ENCODE measurements at places on chromosomes 13 and 19. TPM values are rescaled to one million over a fixed set of nuclear protein-coding genes. Genes with fewer than 3 reads are reported as not detected.

The MCF2L gene
- 4.7 TPM for polyA plus RNA-seq

The OR7A5 gene
- not detected for polyA plus RNA-seq

The TRPM4 gene
- polyA plus RNA-seq, result not detected

The NCCRP1 gene
- not detected for polyA plus RNA-seq

The ZNF439 gene
- polyA plus RNA-seq, result 4.7 TPM

DNA sequence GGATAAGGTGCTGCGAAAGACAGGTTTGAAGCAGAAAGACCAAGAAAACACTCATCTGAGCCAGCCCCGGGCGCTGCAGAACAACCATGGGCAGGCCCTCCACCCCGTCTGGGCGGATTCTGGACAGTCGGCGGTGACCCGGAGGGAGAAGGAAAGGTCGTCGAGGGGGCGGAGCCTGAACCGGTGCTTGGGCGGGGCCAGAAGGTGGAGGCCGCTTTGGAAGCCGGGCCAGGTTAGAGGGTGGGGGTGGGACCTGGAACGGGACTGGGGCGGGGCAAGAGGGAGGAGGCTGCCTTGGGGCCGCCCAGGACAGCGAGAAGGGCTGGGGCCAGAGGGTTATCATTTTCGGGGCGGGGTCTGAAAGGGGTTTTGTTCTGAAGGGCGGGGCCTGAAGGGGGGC lies 5.0 kb upstream of the ZNF765 start:
- no peaks in the 10 kb centered on the region for H3K36me3 ChIP-seq
- DNase-seq, result no peak
- no peak overlapping the region for H3K4me3 ChIP-seq
- H3K27ac ChIP-seq, result no peak overlapping the region
- H3K4me1 ChIP-seq, result peaks cover 4% of the 10 kb centered on the region

DNA sequence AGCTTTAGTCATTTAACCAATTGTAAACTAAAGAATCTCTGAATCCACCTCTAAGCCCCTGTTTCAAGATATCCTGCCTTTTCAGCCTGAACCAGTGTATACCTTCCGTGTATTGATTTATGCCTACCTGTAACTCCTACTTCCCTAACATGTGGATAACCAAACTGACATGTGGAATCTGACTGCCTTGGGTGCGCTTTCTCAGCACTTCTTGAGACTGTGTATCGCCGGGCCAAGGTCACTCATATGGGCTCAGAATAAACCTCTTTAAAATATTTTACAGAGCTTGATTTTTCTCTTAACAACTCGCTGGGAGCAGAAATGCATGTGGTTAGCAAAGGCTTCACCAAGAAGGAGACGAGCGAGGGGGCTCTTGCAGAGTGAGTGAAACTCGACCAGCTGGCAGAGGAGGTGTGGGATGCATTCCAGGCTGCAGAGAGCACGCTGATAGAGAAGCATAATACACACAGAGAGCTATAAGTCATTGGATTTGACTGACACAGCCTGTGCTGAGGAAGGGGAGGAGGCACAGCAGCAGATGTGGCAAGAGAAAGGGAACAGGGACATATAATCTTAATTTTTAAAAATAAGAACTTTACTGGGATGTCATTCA lies 268.2 kb upstream of the MAB21L1 start:
- no peaks in the 10 kb centered on the region for H3K36me3 ChIP-seq
- H3K4me3 ChIP-seq, result no peak overlapping the region
- no peak overlapping the region for H3K27ac ChIP-seq
- no peaks in the 10 kb centered on the region for H3K27me3 ChIP-seq
- no peaks in the 10 kb centered on the region for H3K4me1 ChIP-seq
- no peak for DNase-seq

DNA sequence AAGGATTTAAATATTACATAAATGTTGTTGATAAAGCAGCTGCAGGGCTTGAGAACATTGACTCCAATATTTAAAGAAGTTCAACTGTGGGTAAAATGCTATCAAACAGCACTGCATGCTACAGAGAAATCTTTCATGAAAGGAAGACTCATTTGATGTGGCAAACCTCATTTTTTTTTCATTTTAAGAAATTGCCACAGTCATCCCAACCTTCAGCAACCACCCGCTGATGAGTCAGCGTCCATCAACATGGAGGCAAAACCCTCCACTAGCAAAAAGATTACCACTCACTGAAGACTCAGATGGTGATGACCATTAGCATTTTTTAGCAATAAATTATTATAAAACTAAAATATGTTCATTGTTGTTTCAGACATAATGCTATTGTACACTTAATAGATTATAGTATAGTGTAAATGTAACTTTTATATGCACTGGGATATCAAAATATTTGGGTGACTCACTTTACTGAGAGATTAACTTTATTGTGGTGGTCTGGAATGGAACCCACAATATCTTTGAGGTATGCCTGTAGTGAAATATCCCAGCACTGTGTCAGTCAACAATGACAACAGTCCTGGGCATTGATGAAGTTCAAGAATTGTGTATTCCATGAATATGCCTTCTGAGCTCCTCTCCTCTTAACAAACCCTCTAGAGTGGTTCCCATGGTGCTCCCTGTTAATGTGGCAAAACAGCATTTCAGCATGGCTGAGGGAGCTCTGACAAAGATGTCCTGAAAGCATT lies 52.4 kb upstream of the SOX21 start:
- H3K4me3 ChIP-seq, result no peak overlapping the region
- no peak for DNase-seq
- H3K4me1 ChIP-seq, result no peaks in the 10 kb centered on the region
- no peaks in the 10 kb centered on the region for H3K36me3 ChIP-seq
- no peak overlapping the region for H3K27ac ChIP-seq

DNA sequence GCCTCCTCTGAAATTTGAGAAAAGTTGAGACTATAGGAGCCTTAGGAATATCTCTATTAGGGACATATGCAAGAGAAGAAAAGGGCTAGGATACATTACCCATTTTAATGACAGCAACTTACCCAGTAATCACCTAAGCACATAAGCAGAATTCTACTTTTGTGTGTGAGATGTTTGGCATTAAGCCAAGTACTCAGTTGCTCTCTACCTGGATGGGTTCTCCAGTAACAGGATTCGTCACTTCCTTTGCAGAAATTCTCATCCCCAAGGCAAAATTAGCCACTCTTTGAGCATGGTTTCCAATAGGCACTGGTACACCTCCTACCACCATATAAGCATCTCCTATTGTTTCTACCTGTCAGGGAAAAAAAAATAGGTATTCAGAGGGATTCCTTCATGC lies 95.1 kb downstream of the C13orf42 start:
- H3K27me3 ChIP-seq, result no peaks in the 10 kb centered on the region
- no peak overlapping the region for H3K27ac ChIP-seq
- no peak overlapping the region for H3K4me3 ChIP-seq
- H3K4me1 ChIP-seq, result no peaks in the 10 kb centered on the region
- DNase-seq, result no peak

GRCh38 chr13:100491164-100491842 lies 97.3 kb downstream of the GGACT start:
- H3K4me1 ChIP-seq, result no peaks in the 10 kb centered on the region
- no peak overlapping the region for H3K4me3 ChIP-seq
- no peaks in the 10 kb centered on the region for H3K27me3 ChIP-seq
- no peaks in the 10 kb centered on the region for H3K36me3 ChIP-seq

DNA sequence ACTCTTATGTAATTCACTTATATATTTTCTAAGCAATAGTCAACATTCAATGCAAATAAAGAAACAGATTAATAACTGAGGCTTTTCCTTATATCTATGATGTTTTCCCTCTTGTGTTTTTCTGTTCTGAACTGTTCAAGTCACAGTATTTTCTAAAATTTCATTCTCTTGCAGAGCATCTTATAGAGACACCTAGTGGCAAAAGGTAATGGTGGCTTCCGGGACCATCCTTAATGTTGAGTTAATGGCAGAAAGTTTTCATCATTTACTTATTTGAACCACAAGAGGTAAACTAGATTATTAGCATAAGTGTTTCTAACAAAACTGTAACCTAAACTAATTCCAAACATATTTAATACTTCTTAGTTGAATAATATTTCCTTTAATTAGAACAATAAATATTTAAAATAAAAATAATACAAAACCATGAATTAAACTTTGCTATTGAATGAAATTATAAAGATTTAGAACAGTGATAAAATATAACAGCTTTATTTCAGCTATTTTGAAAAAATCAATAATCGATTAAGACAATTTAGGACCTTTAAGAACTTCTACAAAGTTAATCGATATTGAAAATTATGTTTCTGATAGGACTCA lies 1.7 kb upstream of the SLITRK5 start:
- DNase-seq, result no peak
- peaks cover 5% of the 10 kb centered on the region for H3K27me3 ChIP-seq
- H3K27ac ChIP-seq, result no peak overlapping the region
- no peaks in the 10 kb centered on the region for H3K36me3 ChIP-seq
- H3K4me3 ChIP-seq, result no peak overlapping the region
- no peaks in the 10 kb centered on the region for H3K4me1 ChIP-seq

GRCh38 chr13:75186379-75186778 lies 295.6 kb downstream of the TBC1D4 start:
- no peaks in the 10 kb centered on the region for H3K27me3 ChIP-seq
- H3K4me3 ChIP-seq, result no peak overlapping the region
- no peaks in the 10 kb centered on the region for H3K36me3 ChIP-seq
- no peak overlapping the region for H3K27ac ChIP-seq
- H3K4me1 ChIP-seq, result no peaks in the 10 kb centered on the region

- no peak for DNase-seq
- H3K36me3 ChIP-seq, result no peaks in the 10 kb centered on the region
- H3K4me1 ChIP-seq, result no peaks in the 10 kb centered on the region
- H3K27me3 ChIP-seq, result no peaks in the 10 kb centered on the region
- no peak overlapping the region for H3K4me3 ChIP-seq
Observed at GRCh38 chr13:30829145-30829832, 76.8 kb upstream of the MEDAG start.

- H3K27ac ChIP-seq, result no peak overlapping the region
- no peak for DNase-seq
- no peaks in the 10 kb centered on the region for H3K27me3 ChIP-seq
- no peaks in the 10 kb centered on the region for H3K4me1 ChIP-seq
- H3K4me3 ChIP-seq, result no peak overlapping the region
- no peaks in the 10 kb centered on the region for H3K36me3 ChIP-seq
Observed at GRCh38 chr13:64912141-64912540, 2318.0 kb downstream of the PCDH9 start.

- no peaks in the 10 kb centered on the region for H3K27me3 ChIP-seq
- DNase-seq, result no peak
- no peak overlapping the region for H3K27ac ChIP-seq
- no peaks in the 10 kb centered on the region for H3K36me3 ChIP-seq
- H3K4me3 ChIP-seq, result no peak overlapping the region
Observed at GRCh38 chr13:46615888-46616531, 63.0 kb downstream of the LRCH1 start.

- no peak overlapping the region for H3K27ac ChIP-seq
- peaks cover 4% of the 10 kb centered on the region for H3K36me3 ChIP-seq
- no peaks in the 10 kb centered on the region for H3K27me3 ChIP-seq
- DNase-seq, result no peak
- H3K4me3 ChIP-seq, result no peak overlapping the region
- no peaks in the 10 kb centered on the region for H3K4me1 ChIP-seq
Observed at GRCh38 chr19:56603829-56604228, 8.7 kb downstream of the ZNF71 start.

GRCh38 chr13:111599791-111600190 lies 279.3 kb downstream of the TEX29 start:
- H3K36me3 ChIP-seq, result no peaks in the 10 kb centered on the region
- H3K4me3 ChIP-seq, result no peak overlapping the region
- no peak overlapping the region for H3K27ac ChIP-seq
- H3K27me3 ChIP-seq, result no peaks in the 10 kb centered on the region

DNA sequence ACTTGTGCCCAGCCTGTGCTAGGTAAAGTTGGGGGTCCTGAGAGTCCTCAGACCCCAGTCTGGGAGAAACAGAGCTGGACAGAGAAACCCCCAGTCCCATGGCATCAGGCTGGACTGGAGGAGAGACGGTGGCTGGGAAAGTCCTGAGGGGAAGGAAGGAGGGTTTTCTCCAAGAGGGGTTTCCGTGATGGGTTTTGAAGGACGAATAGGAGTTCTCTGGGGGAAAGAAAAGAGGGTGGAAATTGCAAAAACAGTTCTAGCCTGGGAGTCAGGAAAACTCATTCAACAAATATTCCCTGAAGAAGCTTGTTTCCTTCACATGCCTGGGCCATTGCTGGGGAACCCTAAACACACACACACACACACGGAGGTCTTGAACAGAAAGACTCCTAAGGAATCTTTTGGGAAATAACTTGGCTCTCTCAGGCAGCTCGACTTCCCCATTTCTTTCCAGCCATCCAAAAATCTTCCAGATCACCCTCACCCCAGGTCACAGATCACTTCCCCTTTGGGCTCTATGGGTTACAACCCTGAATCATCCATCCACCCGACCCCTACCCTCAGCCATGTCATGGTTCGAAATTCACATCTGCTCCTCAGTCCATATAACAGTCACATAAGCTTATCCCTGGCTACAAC lies 47.5 kb downstream of the COLGALT1 start:
- no peak overlapping the region for H3K27ac ChIP-seq
- H3K36me3 ChIP-seq, result no peaks in the 10 kb centered on the region
- H3K4me3 ChIP-seq, result no peak overlapping the region

GRCh38 chr19:54653181-54653809 lies 9.5 kb upstream of the LILRB4 start:
- H3K36me3 ChIP-seq, result no peaks in the 10 kb centered on the region
- H3K27ac ChIP-seq, result no peak overlapping the region
- no peak overlapping the region for H3K4me3 ChIP-seq
- no peak for DNase-seq
- no peaks in the 10 kb centered on the region for H3K27me3 ChIP-seq

- H3K36me3 ChIP-seq, result no peaks in the 10 kb centered on the region
- no peaks in the 10 kb centered on the region for H3K27me3 ChIP-seq
- no peaks in the 10 kb centered on the region for H3K4me1 ChIP-seq
Observed at GRCh38 chr19:54013866-54014265, 22.4 kb downstream of the CACNG6 start.

- H3K4me3 ChIP-seq, result no peak overlapping the region
- no peaks in the 10 kb centered on the region for H3K36me3 ChIP-seq
- H3K27ac ChIP-seq, result no peak overlapping the region
- no peaks in the 10 kb centered on the region for H3K4me1 ChIP-seq
- no peaks in the 10 kb centered on the region for H3K27me3 ChIP-seq
Observed at GRCh38 chr13:34993470-34993869, 51.4 kb downstream of the NBEA start.

DNA sequence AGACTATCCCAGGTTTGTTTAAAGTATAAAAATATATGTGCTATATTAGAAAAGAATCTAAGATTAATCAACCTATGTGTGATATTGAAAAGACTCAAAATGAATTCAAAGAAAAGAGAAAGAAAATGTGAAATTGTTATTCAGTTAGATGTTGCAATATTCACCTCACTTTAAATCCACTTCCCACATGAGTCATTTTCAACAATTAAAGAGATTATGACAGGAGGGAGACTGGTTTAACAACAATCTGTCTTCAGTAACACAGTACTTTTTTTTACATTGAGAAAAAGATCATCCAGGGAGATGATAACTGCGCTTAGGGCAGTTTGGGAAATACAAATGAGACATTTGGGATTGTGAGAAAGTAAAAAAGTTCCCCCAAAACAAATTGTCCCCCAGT lies 1246.2 kb downstream of the SLITRK1 start:
- no peaks in the 10 kb centered on the region for H3K4me1 ChIP-seq
- no peaks in the 10 kb centered on the region for H3K27me3 ChIP-seq
- H3K4me3 ChIP-seq, result no peak overlapping the region
- H3K27ac ChIP-seq, result no peak overlapping the region

All from naive thymus-derived CD4-positive, alpha-beta T cell (primary cell).